Activated T-helper 2 cell treated with anti-CD3 and anti-CD28 coated beads, Interferon-gamma antibody, Interleukin-2, Interleukin-4, amounts not matched to agents 10 μg/mL and 5 μg/mL and 100 μg/mL, durations not matched to agents 14 hours and 24 hours and 36 hours (primary cell): ENCODE measurements at places on chromosomes 7 and 10.

GRCh38 chr7:95989301-95989700 is 216.9 kb downstream of the DYNC1I1 start:
- no peaks in the 10 kb centered on the region for H3K36me3 ChIP-seq
- DNase-seq: no peak
- no peak overlapping the region for H3K27ac ChIP-seq
- peaks cover 6% of the 10 kb centered on the region for H3K27me3 ChIP-seq

DNA sequence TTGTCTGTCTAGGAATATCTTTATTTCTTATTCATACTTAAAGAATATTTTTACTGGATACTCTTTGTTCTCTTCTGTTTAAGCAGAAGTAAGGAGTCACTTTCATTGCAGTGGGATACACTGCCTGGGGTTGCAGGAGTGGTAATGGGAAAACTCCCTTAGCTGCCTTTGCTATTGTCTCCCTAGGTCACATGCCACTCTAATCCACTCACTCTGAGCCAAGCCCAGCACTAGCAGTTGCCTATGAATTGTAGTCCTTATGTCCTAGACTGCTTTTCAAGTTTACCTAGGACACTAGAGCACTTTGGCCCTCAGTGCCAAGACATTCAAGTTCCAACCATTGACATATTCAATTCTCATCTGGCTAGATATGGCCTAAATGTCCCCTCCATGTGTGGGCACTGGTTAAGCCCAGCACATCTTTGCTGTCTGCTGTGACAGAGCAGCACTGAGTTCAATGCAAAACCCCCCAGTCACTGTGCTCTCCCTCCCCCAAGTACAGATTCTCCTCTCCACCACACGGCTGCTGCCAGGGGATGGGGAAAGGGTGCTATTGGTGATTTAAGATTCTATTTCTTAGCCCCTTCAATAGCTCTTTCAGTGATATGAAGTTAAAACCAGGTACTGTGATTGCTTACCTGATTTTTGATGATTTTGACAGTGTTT is 991.7 kb upstream of the KCND2 start:
- no peak overlapping the region for H3K27ac ChIP-seq
- H3K36me3 ChIP-seq: no peaks in the 10 kb centered on the region
- no peaks in the 10 kb centered on the region for H3K27me3 ChIP-seq
- H3K4me3 ChIP-seq: no peak overlapping the region

GRCh38 chr7:40765639-40766038 is 630.8 kb downstream of the SUGCT start:
- H3K4me1 ChIP-seq: no peaks in the 10 kb centered on the region
- no peak overlapping the region for H3K27ac ChIP-seq
- DNase-seq: no peak
- no peak overlapping the region for H3K4me3 ChIP-seq
- H3K36me3 ChIP-seq: no peaks in the 10 kb centered on the region

GRCh38 chr10:3231951-3232730 is 59.6 kb upstream of the PITRM1 start:
- H3K36me3 ChIP-seq: no peaks in the 10 kb centered on the region
- no peak for DNase-seq
- H3K4me1 ChIP-seq: peaks cover 14% of the 10 kb centered on the region
- H3K27ac ChIP-seq: no peak overlapping the region

- H3K27ac ChIP-seq: no peak overlapping the region
- H3K27me3 ChIP-seq: no peaks in the 10 kb centered on the region
- no peaks in the 10 kb centered on the region for H3K4me1 ChIP-seq
Measured at GRCh38 chr10:52030051-52030790, 283.9 kb upstream of the DKK1 start.

DNA sequence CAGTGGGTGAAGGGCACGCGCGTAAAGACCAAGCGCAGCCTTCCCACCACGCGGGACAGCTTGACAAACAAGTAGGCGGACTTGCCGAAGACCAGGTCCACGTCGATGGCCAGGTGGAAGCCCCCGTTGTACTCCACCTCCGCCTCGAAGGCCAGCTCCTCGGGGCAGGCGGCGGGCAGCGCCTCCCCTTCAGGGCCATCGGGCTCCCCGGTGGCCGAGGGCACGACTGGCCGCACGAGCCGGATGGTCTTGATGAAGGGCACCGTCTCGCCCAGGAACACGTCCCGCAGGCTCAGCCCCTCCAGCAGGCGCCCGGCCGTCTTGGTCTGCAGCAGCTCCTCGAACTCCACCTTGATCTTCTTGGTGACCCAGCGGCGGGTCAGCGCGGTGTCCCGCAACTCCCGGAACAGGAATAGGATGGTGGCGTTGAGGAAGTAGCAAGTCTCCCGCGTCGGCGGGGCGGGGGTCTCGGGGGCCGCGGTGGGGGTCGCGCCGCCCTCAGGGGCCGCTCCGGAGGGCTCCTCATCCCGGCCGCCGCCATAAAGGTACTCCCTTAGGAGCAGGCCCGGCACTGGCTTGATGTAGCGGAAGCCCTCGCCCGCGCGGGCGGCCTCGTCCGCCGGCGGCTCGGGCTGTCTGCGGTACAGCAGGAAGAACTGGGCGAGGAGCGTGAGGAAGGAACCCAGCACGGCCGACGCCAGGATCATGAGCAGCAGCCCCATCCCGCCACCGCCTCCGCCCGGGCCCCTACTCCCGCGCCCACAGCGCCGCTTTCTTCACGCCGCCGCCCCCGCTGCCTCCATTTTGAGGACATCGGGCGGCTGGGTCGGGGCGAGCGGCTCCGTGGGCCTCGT is 507 bp downstream of the PDZD8 start:
- peak overlapping the region; percentile 90 for H3K4me3 ChIP-seq
- peak overlapping the region; percentile 76 for H3K27ac ChIP-seq
- peak; percentile 33 for DNase-seq
- H3K4me1 ChIP-seq: peaks cover 24% of the 10 kb centered on the region
